Placental pericyte (primary cell): ENCODE measurements at places on chromosomes 7 and 10. TPM values are rescaled to one million over a fixed set of nuclear protein-coding genes. Genes with fewer than 3 reads are reported as not detected.

The FXYD4 gene
- total RNA-seq = not detected in 2 replicates

The CYP26C1 gene
- 0.14 TPM in 1 of 2 replicates, not detected in the other for total RNA-seq

The CRTAC1 gene
- not detected in 2 replicates for total RNA-seq

The ADAM22 gene
- total RNA-seq = under 0.01 and 0.86 TPM in 2 replicates

The TAS2R41 gene
- 0.29 TPM in 1 of 2 replicates, not detected in the other for total RNA-seq

The SPDYE2 gene
- total RNA-seq = not detected in 2 replicates

The PLXNA4 gene
- total RNA-seq = under 0.01 and 1.9 TPM in 2 replicates

The CAMK2B gene
- 0.22 and 0.43 TPM in 2 replicates for total RNA-seq

The PON1 gene
- total RNA-seq = not detected in 2 replicates

The DMBT1 gene
- not detected in 2 replicates for total RNA-seq

The STEAP4 gene
- total RNA-seq = under 0.01 and 0.14 TPM in 2 replicates

The NUDCD3 gene
- 54.5 and 73.7 TPM in 2 replicates for total RNA-seq

The NKX1-2 gene
- not detected in 2 replicates for total RNA-seq

The TMEM176B gene
- 0.29 TPM in 1 of 2 replicates, not detected in the other for total RNA-seq

The RHOBTB1 gene
- 14.9 and 31.1 TPM in 2 replicates for total RNA-seq

The GPNMB gene
- total RNA-seq = 93.1 and 188 TPM in 2 replicates

The CFAP58 gene
- 0.29 and 0.44 TPM in 2 replicates for total RNA-seq

The PLEKHS1 gene
- under 0.01 TPM in 1 of 2 replicates, not detected in the other for total RNA-seq

The TFEC gene
- total RNA-seq = under 0.01 TPM in 1 of 2 replicates, not detected in the other

The CYP3A7 gene
- total RNA-seq = 0.44 TPM in 1 of 2 replicates, not detected in the other

The AEBP1 gene
- 41.8 and 95.6 TPM in 2 replicates for total RNA-seq

The RNF148 gene
- total RNA-seq = 0.72 and 1.5 TPM in 2 replicates

The OPALIN gene
- total RNA-seq = not detected in 2 replicates

The ANXA8 gene
- total RNA-seq = 3.3 and 18.6 TPM in 2 replicates

The TRPV5 gene
- total RNA-seq = not detected in 2 replicates
